ENCODE measurements at places on chromosomes 16 and 17.

DNA sequence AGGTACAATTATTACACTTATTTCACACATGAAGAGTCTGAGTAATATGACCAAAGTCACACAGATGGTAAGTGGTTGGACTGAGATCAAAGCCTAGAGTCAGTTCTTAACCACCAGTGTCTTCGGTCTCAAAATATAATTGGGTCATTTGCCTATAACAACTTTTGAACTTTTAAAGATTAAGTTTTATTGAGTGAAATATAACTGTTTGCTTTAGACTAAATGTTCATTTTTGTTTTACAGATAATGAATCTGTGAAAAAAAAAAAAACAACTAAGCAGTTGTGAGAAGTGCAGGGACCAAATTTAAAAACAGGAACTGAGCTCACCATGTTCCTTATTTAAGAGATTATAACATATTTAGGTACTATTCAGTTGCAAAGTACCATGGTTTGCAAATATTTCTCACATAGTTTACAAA is 150.1 kb downstream of the ITFG1 start:
- DNase-seq: no peak

DNA sequence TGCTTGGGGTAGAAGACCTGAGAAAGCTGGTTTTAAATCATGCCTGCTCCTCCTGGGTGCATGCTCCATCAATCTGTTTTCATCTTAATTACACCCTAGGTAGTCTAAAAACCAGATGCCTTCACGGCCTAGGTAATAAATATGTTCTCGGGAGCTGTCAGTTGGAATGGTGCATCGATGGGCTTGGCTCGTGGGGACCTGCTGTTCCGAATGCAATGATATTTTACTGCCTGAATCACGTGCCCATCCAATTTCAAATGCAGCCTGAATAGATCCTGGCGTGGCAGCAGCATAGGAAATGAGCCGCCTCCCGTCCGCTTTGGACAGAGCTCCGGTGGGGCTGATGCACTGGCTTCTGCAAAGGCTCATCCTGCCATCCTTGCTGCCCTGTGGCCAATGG is 18.8 kb upstream of the FAAP100 start:
- no peak for DNase-seq

DNA sequence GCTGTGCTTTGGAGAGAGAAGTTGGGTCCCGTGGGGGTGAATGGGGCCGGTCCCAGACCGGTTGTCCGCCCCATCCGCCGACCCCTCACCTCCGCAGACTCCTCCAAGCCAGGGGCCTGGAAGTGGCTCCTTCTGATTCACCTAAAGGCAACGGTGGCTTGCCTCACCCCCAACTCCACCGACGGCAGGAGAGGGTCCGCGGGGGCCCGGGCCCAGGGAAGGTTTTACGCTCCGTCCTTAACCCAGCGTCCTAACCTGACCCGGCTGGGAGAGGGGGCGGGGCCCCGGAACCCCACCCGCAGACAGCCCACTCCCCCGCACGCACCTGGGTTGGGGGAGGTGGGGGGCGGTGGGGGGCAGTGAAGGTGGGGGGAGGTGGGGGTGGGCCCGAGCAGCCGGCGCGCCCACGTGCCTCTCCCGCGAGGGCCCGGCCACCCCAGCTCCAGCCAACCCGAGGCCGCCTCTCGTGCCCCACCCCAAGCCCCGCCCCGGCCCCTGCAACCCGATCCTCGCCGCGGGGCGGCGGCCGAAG is 12.7 kb upstream of the CD300A start:
- peak; percentile 94 for DNase-seq

GRCh38 chr16:79712276-79712675 is 111.7 kb upstream of the MAF start:
- no peak for DNase-seq

GRCh38 chr17:61476476-61477203 is 24.4 kb downstream of the TBX4 start:
- DNase-seq: no peak

DNA sequence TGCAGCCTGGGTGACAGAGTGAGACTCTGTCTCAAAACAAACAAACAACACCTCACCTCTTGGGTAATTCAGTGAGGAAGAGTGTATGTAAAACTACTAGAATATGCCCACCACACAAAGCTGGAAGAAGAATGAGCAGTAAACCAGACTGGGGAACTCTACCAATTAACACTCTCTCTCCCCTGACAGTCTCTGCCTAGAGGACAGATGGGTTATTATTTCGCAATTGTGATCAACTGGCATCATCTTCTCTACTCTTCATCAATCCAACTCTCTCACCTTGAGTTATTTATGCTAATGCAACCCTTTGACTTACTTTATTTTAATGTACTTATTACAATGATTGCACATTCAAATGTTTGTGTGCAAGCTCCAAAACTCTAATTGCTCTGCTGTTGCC is 205.6 kb downstream of the XYLT1 start:
- no peak for DNase-seq

DNA sequence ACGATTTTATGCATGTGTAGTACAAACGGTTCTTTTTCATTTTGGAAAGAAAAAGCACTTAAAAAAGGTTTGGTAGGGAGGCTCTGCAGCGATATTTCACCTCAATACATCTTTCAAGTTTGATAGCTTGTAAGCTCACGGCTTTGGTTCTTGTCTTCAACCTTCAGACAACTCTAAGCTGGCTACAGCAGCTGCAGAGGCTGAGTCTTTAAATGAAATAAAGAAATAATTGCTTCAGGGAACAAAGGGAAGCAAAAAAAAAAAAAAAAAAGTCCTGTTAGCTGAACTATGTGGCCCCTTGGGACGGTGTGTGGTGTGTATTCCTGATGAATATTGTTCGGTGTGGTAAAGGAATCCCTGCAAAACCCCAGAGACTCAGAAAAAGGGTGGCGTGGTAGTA is 265.1 kb downstream of the NTN1 start:
- DNase-seq: no peak

- DNase-seq: no peak
These were observed 151.2 kb downstream of the TANC2 start for GRCh38 chr17:63116967-63117830.

GRCh38 chr16:77410449-77410848 is 24.4 kb downstream of the ADAMTS18 start:
- no peak for DNase-seq

DNA sequence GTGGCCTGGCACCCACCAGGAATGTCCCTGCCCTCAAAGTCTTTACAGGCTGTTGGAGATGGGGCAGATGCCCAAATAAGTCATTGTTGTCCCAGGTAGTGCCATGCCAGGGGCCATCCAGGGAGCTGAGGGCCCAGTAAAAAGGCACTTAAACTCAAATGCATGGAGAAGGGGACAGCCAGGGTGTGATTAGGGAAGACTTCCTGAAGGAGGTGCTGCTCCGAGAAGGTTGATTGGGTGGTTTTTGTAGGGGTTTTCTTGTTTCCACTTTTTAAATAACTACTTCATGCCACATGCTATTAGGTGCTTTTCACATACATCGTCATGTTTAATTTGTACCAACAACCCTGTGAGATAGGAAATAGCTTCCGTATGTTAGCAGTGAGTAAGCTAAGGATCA is 66.9 kb downstream of the RAI1 start:
- no peak for DNase-seq

DNA sequence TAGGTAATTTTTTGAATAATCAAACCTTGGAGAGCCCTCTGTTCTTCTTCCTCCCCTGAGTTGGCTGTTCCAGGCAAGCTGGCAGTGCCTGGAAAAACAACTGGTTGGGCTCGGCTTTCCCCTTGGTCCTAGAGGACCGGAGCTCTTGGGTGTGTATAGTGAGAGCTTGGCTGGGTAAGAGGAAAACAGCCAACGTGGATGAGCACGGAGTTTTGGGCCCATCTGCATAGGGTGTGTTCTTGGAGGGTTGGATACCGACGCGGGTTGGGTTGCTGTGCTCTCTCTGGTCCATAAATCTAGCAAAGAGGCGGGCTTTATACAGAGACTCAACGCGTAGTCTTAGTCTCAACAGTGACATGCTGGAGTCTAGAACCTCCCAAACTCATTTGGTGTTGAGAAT is 23.2 kb downstream of the ITGB3 start:
- DNase-seq: no peak

DNA sequence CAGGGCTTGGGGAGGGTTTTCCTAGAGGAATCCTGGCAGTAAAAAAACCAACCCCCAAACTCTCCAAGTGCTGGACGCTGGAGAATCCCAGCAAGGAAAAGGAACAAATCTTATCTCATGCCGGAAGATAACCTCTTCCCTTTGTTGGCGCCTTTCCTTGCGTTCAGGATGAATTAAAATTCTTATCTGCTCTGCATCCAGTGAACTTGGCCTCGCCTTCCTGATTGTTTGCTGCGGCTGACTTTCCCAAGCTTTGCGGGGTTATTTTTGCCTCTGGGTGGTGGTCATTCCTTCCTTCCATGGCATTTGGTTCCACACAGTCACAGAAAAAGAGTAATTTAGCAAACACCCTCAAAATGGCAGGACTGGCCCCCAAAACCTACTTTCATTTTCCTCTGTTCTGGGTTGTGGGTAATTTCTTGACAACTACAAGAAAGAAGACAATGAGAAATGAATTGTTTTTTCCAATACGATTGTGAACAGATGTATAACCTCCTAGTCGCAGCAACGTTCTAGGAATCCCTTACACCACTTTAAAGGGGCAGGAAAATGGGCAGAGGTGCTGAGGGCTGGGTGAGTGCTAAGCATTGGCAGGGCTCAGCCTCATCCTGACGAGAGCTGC is 77.8 kb downstream of the MRC2 start:
- no peak for DNase-seq

- no peak for DNase-seq
These were observed 673.6 kb upstream of the CDH8 start for GRCh38 chr16:62709794-62710193.

DNA sequence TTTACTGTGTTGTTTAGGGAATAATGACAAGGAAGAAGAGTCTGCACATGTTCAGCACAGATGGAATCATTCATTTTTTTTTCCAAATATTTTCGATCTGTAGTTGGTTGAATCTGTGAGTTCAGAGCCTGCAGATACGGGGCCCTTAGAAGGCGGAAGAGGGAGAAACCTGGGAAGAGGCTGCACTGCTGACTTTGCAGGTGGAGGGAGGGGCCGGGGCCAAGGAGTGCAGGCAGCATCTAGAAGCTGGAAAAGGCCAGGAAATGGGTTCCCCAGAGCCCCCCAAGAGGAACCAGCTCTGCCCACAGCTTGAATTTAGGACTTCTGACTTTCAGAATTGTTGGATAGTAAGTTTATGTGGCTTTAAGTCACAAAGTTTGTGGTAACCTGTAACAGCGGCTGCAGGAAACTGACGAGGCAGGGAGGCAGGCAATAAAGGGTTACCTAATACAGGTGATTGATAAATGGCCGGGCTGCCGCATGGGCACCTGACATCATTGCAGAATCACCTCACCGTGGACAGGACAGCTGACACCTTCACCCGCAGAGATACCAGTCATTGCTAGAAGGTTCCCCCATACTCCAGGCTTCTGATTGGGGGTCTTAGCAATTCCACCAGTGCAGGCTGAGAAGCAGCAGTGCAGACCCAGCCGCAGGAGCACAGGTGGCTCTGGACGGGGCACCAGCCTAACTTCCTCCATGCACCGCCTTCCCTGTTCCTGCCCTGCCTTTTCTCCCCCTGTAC is 181.3 kb downstream of the IRF8 start:
- DNase-seq: no peak

- DNase-seq: no peak
These were observed 5.3 kb upstream of the COL1A1 start for GRCh38 chr17:50206604-50207293.

DNA sequence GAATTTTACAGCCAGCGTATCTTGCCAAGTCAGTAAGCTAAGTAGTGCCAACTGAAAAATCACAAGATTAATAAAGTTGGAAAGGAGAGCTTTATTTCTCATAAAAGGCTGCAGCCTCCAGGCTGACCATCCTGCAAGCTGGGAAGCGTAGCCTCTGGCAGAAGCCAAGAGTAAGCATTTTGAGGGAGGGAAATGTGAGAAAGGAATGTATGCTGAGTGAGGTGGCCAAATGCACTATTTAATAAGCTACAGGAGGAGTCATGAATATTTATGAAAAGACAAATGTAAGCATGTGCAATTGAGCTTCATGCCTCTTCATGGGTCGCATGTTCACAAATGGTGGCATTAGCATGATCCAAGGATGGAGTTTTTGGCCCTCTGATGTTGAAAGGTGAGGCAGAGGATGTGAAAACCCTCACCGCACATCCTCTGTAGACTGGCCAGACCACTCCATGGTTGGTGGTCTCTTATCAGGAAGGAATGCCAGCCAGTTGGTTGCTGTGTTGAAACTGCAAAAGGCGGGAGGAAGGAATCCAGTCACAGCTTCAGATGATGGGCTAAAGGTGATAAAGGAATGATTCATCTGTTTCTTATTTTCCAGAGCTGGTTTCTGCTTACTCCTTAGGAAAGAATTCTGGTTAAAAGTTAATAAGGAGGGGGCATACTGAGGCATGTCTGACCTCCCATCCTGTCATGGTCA is 9.2 kb downstream of the KRT33B start:
- DNase-seq: no peak

GRCh38 chr17:45270828-45271418 is 9.0 kb upstream of the SPATA32 start:
- DNase-seq: peak; percentile 37

GRCh38 chr16:71855937-71856662 is 10.3 kb downstream of the ATXN1L start:
- no peak for DNase-seq

DNA sequence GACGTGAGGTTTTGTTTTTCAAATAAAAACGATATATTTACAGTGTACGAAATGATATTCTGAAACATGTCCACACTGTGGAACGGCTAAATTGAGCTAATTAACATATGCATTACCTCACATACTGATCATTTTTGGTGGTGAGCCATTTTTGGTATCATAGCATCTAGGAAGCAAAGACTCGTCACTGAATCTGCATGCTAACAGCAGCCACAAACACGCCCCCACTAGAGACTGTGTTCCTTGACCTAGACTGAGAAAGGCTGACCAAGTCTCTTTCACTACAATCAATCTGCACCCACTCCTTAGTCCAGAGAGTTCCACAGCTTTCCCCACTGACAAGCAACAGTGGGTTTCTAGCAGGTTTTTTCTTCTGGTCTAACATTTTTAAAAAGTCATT is 29.5 kb downstream of the NPLOC4 start:
- DNase-seq: no peak

DNA sequence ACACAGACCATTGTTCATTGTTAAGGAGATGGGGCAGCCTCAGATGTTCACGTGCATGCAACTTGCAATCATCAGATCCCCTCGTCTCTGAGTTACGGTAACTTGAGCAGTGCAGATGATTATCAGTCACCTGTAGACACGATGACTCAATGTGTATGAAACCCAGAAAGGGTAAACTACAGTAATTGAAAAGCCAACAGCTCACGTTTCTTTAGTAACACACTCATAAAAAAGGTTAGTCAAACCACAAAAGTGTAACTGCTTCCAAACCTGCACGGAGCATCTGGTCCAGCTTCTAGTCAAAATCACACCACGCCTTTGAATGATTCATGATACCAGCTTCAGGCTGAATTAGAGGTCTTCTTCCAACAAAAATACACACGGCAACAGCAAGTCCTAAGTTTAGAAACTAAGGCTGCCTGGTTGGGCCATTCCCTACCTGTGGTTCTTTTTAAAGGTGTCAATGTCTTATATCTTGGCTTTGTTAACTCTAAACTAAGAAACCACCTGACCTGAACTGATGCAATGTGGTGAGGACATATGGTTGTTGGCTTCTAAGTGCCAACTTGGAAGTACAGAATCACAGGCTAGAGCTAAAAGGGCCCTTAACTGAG is 32.3 kb downstream of the GRB7 start:
- DNase-seq: peak; percentile 83

Measured in T47D (cell line).